ENCODE measurements at places on chromosomes 3 and 15.

DNA sequence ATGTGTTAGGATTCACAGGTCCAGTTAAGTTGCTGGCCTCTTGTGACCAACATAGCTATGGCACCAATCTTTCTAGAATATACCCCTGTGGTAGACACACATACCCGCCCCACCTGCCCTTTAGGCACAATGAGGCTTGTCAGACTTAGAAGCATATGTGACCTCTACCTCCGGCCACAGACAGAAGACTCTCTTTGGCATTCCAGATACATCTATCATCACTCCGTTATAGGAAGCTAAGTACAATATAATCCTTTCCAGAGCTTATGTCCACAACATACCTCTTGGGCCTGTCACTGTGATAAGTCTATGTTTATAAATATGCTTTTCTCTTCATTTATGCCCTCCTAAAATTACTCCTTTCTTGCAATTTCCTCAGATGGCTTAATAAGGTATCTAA lies 39.8 kb downstream of the CD47 start:
- no peak for DNase-seq

- DNase-seq = no peak
Measured at GRCh38 chr3:59692117-59692516, 642.3 kb upstream of the CFAP20DC start.

- no peak for DNase-seq
Measured at GRCh38 chr3:27429909-27430308, 54.3 kb downstream of the SLC4A7 start.

GRCh38 chr3:168168743-168169142 lies 73.0 kb upstream of the GOLIM4 start:
- DNase-seq = no peak

DNA sequence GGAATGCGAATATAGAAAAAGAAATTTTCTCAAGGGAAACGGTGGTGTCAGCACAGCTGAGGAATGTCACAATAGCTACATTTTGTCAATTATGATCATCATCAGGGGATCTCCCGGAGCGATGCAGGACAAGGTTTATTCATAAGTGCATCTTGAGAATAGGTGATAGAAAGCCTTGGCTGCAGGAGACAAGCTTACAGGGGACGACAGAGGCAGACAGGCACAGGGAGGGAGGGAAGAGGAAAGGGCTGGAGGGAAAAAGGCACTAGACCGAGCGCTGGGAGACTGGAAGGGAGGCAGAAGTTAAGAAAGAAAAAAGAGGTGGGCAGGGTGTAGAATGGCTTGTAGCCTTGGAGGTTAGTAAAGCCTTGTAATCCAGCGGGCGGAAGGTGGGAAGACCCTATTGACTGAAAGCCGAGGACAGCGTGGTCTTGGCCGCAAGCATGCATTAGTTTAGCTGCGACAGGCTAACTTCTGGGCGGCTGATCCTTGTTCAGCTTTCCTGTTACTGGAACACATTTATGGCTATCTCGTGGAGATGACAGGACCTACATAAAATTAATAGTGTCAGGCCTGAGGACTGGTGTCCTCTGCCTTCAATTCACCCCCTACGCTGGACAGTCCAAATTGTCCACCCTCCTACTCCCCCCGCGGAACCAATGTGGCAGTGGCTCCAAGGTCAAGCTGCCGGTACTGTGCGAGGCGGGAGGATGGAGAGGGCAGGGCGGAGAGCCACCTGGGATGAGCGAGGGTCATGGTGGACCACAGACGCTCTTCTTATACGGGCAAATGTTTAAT lies 1.4 kb upstream of the NECTIN3 start:
- no peak for DNase-seq

GRCh38 chr15:92906563-92907081 lies 6.5 kb downstream of the CHD2 start:
- DNase-seq = peak; percentile 79

- DNase-seq = no peak
Measured at GRCh38 chr3:155047672-155048071, 32.4 kb upstream of the MME start.

- DNase-seq = no peak
Measured at GRCh38 chr3:105365081-105365390, 1.7 kb upstream of the ALCAM start.

DNA sequence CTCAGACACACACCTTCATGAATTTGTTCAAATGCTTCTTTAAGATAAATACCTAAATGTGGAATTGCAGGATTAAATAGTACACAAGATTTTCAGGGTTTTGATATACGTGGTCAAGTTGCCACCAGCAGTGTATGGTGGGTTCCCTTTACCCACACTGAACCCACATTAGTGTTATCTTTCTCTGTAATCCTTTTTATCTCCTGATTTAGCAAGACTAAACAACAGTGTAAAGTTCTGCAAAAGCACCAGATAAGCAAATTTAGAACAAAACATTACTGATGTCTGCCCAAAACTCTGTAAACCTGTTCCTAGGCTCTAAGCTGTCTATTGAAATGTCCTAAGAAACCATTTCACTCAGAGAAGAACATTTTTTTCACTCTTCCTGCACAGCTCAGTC lies 352.9 kb downstream of the FHIT start:
- DNase-seq = no peak

GRCh38 chr3:105606016-105606415 lies 239.3 kb downstream of the ALCAM start:
- DNase-seq = no peak

DNA sequence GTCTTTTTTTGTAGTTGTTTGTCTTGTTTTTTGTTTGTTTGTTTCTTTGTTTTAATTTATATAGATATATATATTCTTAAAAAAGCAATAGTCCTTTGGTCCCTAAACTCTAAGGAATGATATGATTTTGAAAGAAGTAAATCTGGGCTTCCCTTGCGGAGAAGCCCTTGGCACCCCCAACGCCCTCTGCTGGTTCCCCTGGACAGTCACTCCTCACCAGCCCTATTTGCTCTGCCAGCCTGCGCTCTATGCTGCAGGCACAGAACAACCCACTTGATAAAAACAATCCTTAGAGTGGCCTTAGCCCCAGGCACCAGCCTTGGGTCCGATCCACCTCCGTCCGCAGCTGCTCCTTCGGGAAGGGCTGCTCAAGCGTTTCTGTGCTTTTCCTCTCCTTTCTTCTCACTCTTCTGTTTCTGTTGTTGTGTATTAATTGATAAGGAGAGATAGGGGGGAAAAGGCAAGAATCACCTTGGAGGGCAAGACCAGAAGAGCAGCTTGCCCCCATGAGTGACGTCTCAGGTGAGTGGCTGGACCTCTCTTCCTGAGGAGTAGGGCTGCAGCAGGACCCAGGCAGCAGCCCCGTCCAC lies 13.7 kb upstream of the PARP6 start:
- no peak for DNase-seq

GRCh38 chr15:45863881-45864580 lies 229.2 kb downstream of the SQOR start:
- DNase-seq = no peak
